Fibroblast of the aortic adventitia (primary cell): ENCODE measurements at places on chromosomes 4 and X. TPM values are rescaled to one million over a fixed set of nuclear protein-coding genes. Genes with fewer than 3 reads are reported as not detected.

Gene SRPK3
- 0.54 TPM in 1 of 2 replicates, not detected in the other for total RNA-seq

Gene GPR173
- 1.1 and 2.5 TPM in 2 replicates for total RNA-seq

Gene LYAR
- 14.0 and 16.4 TPM in 2 replicates for total RNA-seq

Gene TRPC5OS
- total RNA-seq, result not detected in 2 replicates

Gene TFE3
- total RNA-seq, result 18.9 and 50.5 TPM in 2 replicates

Gene MAPK10
- 48.2 and 69.6 TPM in 2 replicates for total RNA-seq

Gene MAGED2
- total RNA-seq, result 147 and 163 TPM in 2 replicates

Gene TRMT10A
- total RNA-seq, result 8.9 and 9.6 TPM in 2 replicates

Gene TMPRSS11B
- not detected in 2 replicates for total RNA-seq

Gene GUCY1B1
- 2.0 and 7.0 TPM in 2 replicates for total RNA-seq

Gene FRMPD4
- total RNA-seq, result 0.41 and 5.0 TPM in 2 replicates

Gene SHOX
- total RNA-seq, result not detected in 2 replicates

Gene ARMCX1
- total RNA-seq, result 52.0 and 104 TPM in 2 replicates

Gene TMEM154
- total RNA-seq, result 5.5 and 15.5 TPM in 2 replicates

Gene NDP
- total RNA-seq, result 0.41 and 2.9 TPM in 2 replicates

Gene POU3F4
- not detected in 2 replicates for total RNA-seq

Gene SMR3A
- total RNA-seq, result not detected in 2 replicates

Gene MAP3K15
- total RNA-seq, result not detected in 2 replicates

Gene ANOS1
- total RNA-seq, result 4.9 and 7.5 TPM in 2 replicates

Gene WAS
- total RNA-seq, result 0.09 TPM in 1 of 2 replicates, not detected in the other

Gene SLC6A14
- not detected in 2 replicates for total RNA-seq

Gene WDR13
- total RNA-seq, result 41.2 and 72.7 TPM in 2 replicates

Gene ARX
- total RNA-seq, result not detected in 2 replicates

Gene H2BW2
- total RNA-seq, result not detected in 2 replicates

Gene SOX3
- not detected in 2 replicates for total RNA-seq

Gene SLC39A8
- 14.7 and 70.0 TPM in 2 replicates for total RNA-seq

Gene EREG
- total RNA-seq, result 15.0 TPM in 1 of 2 replicates, not detected in the other

Gene CTAG1A
- not detected in 2 replicates for total RNA-seq

Gene FAM47C
- total RNA-seq, result not detected in 2 replicates

Gene CYSLTR1
- total RNA-seq, result 1.3 TPM in 1 of 2 replicates, not detected in the other

Gene APELA
- not detected in 2 replicates for total RNA-seq

Gene SGMS2
- total RNA-seq, result 144 and 145 TPM in 2 replicates

Gene SPATA18
- total RNA-seq, result 21.7 and 22.3 TPM in 2 replicates

Gene TRIM75
- not detected in 2 replicates for total RNA-seq

Gene NHS
- total RNA-seq, result 1.6 and 11.6 TPM in 2 replicates

Gene PAGE2
- not detected in 2 replicates for total RNA-seq

Gene OPN1MW
- total RNA-seq, result not detected in 2 replicates

Gene COX18
- total RNA-seq, result 14.5 and 22.9 TPM in 2 replicates

Gene BMPR1B
- total RNA-seq, result 2.2 and 13.5 TPM in 2 replicates
